ENCODE measurements at places on chromosomes 11 and 22.

DNA sequence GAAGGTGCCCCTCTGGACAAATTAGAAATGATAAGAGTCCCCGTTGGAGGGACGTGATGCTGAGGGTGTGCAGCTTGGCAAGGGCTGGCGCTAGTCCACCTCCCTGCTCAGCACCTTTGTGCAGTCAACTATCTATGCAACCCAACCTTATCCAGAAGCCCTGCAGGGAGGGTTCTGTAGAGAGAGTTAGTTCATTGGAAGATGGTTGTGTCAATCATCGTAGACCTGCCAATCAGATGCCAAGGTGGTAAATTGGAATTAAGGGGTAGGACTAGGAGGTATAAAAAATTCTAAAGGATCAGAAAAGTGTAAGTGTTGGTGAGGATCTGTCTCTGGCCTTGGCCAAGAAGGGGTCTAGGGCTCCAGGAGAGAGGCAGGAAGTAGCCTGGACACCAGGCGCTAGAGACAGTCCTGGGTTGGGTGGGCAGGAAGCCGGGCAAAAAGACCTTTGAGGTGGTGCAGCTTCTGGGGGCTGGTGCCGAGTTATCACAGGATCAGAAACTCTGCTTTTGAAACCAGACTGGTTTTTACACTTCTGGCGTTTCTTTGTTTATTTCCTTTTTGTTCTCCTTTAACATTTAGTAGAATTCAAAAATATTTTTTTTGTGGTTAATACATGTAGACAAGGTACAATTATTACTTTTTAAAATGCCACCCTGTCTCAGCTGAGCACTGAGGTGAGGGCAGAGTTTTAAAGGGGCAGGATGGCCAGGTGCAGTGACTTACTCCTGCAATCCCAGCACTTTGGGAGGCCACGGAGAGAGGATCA lies 1.6 kb downstream of the C1QTNF6 start:
- DNase-seq: peak; percentile 46

DNA sequence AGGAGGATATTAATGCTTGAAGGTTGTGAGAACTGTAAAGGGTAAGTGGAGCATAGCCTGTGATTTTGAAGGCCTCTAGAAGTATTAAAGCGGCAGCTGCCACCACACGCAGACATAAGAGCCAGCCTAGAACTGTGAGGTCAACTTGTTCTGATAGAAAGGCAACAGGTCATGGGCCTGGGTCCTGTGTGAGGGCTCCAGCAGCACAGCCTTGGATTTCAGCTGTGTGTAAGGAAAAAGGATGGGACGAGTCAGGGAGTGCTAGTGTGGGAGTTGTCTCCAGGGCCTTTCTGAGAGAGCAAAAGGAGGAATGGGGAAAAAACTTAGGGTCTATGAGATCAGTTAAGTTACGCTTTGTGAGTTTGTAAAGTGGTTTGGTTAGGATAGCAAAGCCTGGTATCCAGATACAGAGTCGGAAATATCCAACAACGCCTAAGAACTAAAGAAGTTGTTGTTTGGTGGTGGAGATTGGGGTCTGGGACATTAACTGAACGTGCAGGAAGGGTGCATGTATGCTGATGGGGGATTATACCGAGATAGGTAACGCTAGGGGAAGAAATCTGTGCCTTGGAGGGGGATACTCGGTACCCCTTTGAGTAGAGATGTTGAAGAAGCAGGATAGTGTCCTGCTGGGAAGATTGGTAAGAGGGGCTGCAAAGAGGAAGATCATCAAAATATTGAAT lies 17.4 kb upstream of the ANO1 start:
- no peak for DNase-seq

DNA sequence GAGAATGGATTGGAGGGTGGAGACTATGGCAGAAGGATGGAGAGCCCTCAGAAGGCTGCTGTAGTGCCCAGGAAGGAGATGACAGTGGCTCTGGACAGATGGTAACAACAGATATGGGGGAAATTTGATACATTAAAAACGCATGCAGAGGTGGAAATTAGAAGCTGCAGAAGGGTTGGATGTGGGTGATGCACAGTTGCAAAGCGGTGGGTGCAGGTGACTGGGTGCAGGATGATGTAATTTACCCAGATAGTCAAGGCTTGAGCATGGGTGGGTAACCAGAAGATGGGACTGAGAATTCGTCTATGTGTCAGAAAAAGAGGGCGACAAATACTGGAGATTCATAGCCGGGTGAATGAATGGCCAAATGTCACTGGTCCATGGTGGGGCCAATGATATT lies 570.3 kb downstream of the MN1 start:
- DNase-seq: no peak

- DNase-seq: no peak
Measured at GRCh38 chr11:102360681-102361080, 13.7 kb downstream of the BIRC2 start.

DNA sequence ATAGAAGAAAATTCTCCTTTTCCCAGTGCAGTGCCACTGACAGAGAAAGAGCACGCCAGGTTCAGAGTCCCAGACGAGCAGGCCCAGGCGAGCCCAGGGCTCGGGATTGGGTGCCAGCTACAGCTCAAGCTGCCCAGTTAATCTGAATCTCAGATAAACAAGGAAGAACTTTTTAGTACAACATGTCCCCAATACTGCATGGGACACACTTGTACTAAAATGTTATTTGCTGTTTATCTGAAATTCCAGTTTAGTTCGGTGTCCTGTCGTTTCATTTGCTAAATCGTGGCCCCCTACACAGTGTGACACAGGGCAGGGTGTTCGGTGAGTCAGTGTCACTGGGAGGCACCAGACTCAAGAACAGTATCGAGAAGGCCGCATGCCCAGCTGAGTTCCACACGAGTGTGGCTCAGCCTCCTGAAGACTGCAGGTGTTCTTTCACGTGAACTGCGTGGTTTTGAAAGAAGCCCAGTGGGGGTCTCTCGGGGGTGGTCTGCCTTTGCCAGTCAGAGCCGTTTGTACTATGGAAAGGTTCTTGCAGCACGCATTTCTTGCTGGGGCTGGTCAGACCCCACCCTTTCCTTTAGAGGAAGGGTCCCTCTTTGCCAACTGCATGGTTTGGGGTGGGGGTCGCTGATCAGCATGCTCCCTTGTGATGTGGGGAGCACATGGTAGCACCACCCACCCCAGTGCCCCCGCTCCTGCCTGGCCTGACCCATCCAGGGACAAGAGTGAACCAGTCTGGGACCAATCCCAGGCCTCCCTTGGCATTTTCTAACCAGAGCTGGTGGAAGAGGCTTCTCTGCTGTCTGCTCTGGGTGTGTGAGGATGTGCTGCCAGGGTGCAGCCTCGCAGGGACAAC lies 115.6 kb upstream of the B3GAT1 start:
- DNase-seq: no peak

- no peak for DNase-seq
Measured at GRCh38 chr11:47355283-47356128, 3.0 kb upstream of the MYBPC3 start.

DNA sequence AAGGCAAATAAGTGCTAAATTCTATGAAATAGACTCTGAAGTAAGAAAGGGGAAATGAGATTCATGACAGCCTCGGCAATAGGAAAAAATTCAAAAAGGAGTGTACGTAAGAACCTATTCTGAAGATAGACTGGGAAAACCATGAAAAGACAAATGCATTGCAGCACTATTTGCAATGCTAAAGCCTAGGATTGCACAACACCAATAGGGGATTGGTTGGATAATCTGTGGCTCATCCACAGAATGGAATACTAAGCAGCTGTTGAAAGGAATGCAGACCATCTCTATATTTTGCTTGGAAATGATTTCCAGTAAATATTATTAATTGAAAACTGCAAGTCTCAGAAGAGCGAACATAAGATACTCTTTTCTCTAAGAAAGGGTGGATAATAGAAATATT lies 91.7 kb upstream of the CLMP start:
- no peak for DNase-seq

DNA sequence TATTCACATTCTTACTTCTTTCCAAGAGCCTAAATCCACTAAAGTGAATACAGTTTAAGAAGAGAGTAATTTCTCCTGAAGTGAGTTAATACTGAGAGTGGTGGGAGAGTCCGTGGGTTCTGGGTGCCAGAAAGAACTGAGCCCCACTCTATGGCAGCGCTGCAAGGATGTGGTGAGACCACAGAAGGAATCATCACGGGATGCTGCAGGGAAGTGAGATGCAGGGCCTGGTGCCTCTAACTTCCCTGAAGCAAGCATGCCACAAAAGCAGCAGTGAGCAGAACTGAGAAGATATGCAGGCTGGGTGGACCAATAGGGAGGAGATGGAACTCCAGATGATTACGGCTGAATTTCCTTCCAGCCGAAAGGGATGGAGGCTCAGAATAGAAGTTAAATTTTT lies 5.0 kb upstream of the MMP12 start:
- no peak for DNase-seq

GRCh38 chr11:22920939-22921565 lies 60.8 kb upstream of the CCDC179 start:
- no peak for DNase-seq

GRCh38 chr11:5922749-5923426 lies 19.2 kb upstream of the OR56A3 start:
- DNase-seq: no peak

DNA sequence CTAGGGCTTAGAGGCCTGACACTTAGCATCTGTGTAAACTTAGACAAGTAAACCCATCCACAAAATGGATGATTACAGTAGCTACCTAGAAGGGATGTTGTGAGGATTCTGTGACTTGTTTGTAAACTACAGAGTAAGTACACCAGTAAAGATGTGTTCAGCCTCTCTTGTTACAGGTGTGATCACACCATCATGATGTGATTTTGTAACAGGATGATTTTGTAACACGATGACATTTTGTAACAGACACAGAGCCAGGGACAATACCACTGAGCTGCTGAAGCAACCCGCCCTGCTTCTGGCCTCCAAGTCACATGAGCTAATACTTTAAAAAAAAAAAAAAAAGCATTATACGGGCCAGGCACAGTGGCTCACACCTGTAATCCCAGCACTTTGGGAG lies 17.0 kb downstream of the FADD start:
- DNase-seq: no peak

DNA sequence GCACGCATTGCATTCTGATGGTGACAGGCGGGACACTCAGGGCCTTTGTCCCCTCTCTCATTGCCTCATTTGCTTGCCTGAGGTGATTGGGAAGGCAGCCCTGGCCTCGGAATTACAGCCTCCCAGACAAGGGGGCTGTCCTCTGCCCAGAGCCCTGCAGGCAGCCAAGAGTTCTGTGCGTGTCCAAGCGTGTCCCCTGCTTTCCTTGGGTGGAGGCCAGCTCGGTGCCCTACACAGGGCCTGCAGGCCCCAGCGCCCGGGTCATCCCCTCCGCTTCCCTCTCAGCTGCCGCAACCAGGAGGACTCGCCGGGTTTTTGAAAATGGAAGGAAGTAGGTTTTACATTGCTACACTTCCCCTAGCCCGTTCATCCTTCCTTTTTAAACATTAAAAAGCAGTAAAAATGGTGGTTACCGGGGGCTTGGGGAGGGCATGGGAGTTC lies 1.9 kb downstream of the GRAMD4 start:
- no peak for DNase-seq

- DNase-seq: no peak
Measured at GRCh38 chr22:37334461-37334858, 52.2 kb downstream of the CYTH4 start.

DNA sequence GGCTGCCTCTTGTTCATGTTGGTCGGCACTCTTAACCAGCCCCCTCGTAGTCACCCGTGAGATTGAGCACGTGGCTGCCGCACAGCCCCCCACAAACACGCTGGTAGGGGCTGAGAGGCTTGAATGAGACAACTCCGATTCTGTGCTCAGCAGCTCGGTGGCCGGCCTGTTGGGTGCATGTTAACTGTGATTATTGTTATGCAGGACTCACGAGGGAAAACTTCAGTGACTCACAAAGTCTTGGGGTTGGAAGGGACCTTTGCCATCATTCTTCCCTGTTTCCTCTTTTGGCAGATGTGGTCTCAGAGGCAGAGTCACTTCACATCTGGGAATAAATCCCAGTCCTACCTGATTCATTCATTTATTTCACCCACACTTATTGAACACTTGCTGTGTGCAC lies 75.2 kb downstream of the ADAMTS15 start:
- no peak for DNase-seq

DNA sequence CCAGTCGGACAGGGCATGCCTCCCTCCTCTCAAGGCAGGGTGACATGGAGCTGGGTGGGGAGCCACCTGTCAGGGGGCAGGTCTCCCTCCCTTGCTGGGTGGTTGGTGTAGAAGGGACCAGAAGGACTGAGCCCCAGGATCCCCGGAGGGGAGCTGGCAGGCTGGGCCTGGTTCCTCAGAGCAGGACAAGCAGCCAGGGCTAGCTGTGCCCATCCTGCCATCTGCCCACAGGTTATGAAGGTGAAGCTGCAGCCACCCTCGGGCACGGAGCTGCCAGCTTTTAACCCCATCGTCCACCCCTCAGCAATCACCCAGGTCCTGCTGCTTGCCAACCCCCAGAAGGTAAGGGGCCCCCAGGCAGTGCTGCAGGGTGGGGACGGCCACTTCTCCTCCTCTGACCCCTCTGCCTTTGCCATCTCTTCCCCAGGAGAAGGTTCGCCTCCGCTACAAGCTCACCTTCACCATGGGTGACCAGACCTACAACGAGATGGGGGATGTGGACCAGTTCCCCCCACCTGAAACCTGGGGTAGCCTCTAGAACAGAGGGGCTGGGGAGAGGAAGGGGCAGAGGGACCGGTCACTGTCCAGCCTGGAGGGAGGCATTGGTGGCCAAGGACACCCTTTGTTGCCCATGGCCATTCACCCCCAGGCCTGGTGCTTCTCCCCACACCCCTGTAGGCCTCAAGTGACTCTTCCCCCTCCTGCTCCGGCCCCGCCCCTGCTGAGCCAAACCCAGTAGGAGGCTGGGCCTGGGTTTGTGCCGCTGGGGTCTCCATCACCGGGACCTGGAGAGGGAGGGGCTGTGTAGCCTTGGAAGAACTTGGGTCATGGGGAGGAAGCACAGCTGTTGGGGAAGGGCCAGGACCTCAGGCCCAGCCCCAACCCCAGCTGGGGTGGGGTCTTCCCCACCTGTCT lies 7.0 kb upstream of the SH3BP1 start:
- no peak for DNase-seq

- DNase-seq: no peak
Measured at GRCh38 chr11:121350314-121351082, 57.9 kb downstream of the SC5D start.

DNA sequence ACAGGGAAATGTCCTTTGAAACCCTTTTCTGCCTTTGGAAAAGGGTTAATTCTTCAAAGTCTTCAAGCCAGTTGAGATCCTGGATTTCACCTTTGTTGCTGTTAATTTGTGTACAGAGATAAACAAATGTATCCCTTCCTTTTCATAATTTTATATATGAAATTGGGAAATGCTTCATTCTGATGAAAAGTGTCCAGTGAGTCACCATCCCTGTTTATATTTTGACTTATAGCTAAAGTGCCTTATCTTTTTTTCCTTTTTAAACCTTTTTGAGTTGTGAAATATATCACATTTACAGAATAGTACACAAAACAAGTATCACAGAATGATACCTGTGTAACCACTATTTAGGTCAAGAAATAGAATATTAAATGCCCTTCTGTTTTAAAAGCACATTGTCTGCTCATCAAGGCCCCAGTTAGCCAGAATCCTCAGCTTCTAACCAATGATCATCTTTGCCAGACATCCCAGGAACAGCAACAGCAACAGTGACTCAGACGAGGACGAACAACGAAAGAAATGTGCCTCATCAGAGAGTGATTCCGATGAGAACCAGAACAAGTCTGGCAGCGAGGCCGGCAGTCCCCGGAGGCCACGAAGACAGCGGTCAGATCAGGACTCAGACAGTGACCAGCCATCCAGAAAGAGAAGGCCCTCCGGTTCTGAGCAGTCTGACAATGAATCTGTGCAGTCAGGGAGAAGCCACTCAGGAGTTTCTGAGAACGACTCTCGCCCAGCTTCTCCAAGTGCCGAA lies 27.3 kb downstream of the CTR9 start:
- DNase-seq: no peak
